Substantia nigra (tissue), 51 donors: ENCODE measurements at places on chromosomes 1 and 21.

GRCh38 chr21:14567331-14568279 is 21.5 kb upstream of the SAMSN1 start:
- no peak for DNase-seq

- DNase-seq = no peak
Observed at GRCh38 chr1:245007852-245008251, 143.5 kb upstream of the HNRNPU start.

DNA sequence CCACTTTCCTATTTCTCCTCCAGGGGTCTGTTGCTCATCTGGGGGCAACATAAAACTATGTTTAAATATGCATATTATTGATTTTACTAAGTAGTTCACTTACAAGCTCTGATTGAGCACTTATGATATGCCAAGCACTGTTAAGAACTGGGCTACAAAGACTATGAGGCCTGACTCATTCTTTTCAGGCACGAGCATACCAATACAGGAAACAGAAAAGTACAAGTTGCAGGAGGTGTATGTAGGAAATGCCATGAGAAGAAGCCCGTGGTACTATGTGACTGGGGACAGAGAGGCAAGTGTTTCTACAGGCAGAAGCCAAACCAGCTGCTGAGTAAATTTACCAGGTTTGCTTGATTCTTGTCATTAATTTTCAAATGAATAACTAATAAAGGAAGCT is 120.4 kb upstream of the PTGFR start:
- DNase-seq = no peak

DNA sequence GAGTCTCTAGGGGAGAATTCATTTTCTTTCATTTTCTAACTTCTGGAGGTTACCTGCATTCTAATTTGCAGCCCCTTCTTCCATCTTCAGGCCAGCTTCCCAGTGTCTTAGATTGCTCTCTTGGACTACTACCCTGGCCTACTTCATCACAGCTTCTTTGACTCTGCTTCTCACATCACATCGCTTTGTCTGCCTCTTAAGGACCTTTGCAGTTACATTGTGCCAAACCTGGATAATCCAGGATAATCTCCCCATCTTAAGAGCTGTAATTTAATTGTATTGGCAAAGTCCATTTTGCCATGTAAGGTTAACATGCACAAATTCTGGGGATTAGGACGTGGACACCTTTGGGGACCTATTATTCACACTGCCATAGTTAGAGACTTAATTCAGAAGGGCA is 18.4 kb downstream of the RNF2 start:
- no peak for DNase-seq

DNA sequence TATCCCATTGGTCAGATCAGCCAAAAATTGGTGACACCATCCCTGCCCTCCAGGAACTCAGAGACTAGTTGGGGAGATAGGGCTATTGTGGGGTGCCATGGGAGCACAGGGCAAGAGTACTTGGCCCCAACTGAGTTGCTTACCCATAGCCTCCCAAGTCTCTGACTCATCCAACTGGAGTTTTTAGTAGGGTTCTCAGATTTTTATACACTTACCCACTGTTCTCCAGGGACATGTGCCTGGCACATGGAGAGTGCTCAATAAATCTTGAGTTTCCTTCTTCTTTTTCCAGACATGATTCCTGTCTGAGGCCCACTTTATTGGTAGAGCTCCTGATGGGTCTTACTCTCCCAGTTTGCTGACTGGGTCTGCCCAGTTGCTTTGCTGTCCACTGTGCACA is 56.7 kb downstream of the OVGP1 start:
- DNase-seq = no peak

- DNase-seq = no peak
Observed at GRCh38 chr1:32194984-32195383, 5.4 kb upstream of the CCDC28B start.

GRCh38 chr1:27538793-27539192 is 48.8 kb upstream of the WASF2 start:
- DNase-seq = no peak

DNA sequence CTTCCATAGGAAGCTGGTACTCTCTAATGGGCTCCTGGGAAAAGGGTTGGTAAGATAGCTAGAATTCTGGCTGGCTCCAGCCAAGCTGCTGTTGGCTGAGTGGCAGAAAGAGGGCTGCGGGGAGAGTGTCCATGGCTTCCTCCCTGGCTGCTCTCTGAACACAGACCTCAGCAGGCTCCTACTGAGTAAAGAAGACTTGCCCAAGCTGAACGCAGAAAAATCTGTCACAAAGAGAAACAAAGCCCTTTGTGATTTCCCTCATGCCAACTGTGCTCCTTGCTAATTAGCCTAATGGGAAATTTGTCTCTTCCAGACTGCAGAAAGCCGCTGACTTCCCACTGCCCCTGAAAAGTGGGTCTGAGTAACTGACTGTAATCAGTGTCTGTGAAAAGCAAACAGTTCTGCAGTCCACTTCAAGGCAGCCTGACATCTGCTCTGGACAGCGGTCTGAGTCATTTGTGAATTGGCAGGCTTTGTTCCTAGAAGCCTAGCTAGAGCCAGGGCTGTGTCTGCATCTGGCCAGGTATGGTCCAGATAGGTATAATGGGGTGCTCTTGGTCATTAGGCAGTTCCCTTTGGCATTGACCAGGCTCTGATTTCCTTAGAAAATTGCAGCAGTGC is 282.8 kb downstream of the ZNF648 start:
- peak; percentile 6 for DNase-seq

GRCh38 chr1:200625381-200625824 is 4.9 kb upstream of the KIF14 start:
- no peak for DNase-seq

DNA sequence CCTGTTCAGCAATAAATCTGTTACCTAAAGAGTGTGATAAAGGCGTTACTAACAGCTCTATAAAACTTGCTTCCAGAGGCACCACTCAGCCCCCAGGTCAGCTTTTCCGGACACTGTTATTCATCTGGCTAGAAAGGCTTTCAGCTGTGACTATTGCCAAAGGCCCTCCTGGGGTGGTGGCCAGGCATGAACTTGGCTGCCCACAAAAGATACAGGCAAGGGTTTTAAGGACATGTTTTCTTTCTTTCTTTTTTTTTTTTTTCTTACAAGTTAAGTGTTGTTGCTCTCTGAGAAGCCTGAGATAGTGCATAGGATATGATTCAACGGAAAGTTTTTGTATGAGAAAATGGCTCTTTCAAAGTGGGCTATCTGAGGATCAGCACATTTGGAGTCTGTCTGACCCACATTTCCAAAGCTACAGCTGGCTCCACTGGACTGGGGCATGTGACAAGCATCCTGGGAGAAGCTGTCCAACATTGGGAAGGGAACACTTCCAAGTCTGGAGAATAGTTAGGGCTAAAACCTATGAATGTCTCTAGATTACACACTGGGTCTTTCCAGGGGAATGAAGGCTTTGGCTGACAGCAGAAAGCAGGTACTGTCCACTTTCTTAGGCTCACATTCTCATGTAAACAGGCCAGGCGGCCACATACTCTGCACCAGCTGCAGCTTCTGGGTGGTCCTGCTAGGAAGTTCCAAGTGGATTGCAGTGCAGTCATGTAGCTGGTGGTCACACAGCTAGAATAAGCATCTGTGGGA is 639.7 kb downstream of the LMO4 start:
- peak; percentile 9 for DNase-seq

DNA sequence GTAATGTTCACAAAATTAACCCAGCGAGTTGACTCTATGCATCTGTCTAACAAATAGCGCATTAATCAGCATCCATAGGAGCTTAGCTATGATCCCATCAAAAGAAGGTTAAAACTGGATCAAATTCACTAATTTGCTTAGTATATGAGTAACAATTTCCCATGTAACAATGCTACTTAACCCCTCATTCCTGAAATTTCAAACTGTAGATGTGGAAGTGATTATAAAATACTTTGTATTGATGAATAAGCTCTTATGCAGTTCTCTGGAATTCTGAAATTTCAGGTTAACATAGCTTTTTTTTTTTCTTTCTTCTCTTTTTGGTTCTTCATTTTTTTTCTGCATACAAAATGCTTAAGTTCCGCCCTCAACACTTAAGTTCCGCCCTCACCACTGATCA is 1272.7 kb downstream of the KCNT2 start:
- DNase-seq = no peak
